ENCODE measurements at places on chromosomes 13 and 19. TPM values are rescaled to one million over a fixed set of nuclear protein-coding genes. Genes with fewer than 3 reads are reported as not detected.

Gene GGN
- 0.07 TPM for polyA plus RNA-seq

GRCh38 chr19:31666126-31666525, 316.9 kb upstream of the TSHZ3 start:
- no peaks in the 10 kb centered on the region for H3K4me1 ChIP-seq
- H3K4me3 ChIP-seq: no peak overlapping the region
- DNase-seq: no peak

DNA sequence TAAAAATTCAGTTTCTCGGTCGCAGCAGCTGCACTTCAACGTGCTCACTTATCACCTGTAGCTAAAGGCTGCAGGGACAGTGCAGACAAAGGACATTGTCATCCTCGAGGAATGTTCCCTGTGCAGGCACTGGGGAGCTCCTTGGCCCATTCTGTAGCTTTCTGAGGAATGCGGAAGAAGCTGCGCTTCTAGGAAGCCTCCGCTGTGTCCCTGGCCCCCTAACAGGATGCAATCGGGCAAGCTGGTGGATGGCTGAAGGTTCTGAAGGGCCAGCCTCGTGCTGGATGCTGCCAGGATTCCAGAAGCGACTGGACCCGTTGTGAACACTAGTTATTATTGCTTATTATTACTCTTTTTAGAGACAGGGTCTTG, 8.1 kb downstream of the ANO8 start:
- peaks cover 28% of the 10 kb centered on the region for H3K4me1 ChIP-seq
- peaks cover 27% of the 10 kb centered on the region for H3K36me3 ChIP-seq
- no peak overlapping the region for H3K27ac ChIP-seq
- H3K4me3 ChIP-seq: no peak overlapping the region
- DNase-seq: no peak
- H3K27me3 ChIP-seq: peaks cover 3% of the 10 kb centered on the region

Gene USF2
- 151 TPM for polyA plus RNA-seq

- no peak overlapping the region for H3K27ac ChIP-seq
- no peaks in the 10 kb centered on the region for H3K4me1 ChIP-seq
- H3K36me3 ChIP-seq: no peaks in the 10 kb centered on the region
- no peak for DNase-seq
- no peaks in the 10 kb centered on the region for H3K27me3 ChIP-seq
Observed at GRCh38 chr13:26112843-26113242, 61.0 kb upstream of the SHISA2 start.

Gene PCSK4
- 11.5 TPM for polyA plus RNA-seq

Gene GARIN5A
- 3.4 TPM for polyA plus RNA-seq

GRCh38 chr19:38013913-38014580, 107.0 kb downstream of the SIPA1L3 start:
- H3K27me3 ChIP-seq: no peaks in the 10 kb centered on the region
- H3K27ac ChIP-seq: no peak overlapping the region

GRCh38 chr13:80168089-80168850, 172.7 kb downstream of the SPRY2 start:
- peaks cover 2% of the 10 kb centered on the region for H3K4me1 ChIP-seq
- H3K36me3 ChIP-seq: no peaks in the 10 kb centered on the region
- no peaks in the 10 kb centered on the region for H3K27me3 ChIP-seq
- DNase-seq: no peak

Gene KMT5C
- 23.5 TPM for polyA plus RNA-seq

- H3K27me3 ChIP-seq: no peaks in the 10 kb centered on the region
- H3K36me3 ChIP-seq: peaks cover 32% of the 10 kb centered on the region
- peak; percentile 38 for DNase-seq
- peak overlapping the region; percentile 95 for H3K27ac ChIP-seq
- peaks cover 36% of the 10 kb centered on the region for H3K4me1 ChIP-seq
Observed at GRCh38 chr19:48964205-48965039, 687 bp upstream of the FTL start.

DNA sequence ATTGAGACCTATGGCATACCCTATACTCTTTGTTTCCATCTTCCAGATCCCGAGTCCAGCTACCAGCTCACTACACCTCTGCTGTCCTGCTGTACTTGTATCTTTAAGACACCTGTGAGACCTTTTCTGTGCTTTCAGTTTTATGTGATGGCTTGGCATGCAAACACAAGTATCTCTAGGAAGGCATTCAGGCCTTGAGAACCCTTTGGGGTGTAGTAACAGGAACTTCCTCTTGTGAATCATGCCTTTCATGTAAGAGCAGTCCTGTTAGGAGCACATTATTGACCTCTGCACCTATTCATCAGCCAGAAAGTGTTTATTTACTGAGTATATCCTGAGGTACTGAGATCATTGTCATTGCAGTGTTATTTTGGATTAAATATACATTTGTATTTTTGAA, 87.0 kb upstream of the HTR2A start:
- no peaks in the 10 kb centered on the region for H3K4me1 ChIP-seq
- DNase-seq: no peak
- H3K4me3 ChIP-seq: no peak overlapping the region
- no peaks in the 10 kb centered on the region for H3K27me3 ChIP-seq
- no peak overlapping the region for H3K27ac ChIP-seq

- no peak overlapping the region for H3K4me3 ChIP-seq
- DNase-seq: no peak
- H3K27ac ChIP-seq: no peak overlapping the region
Observed at GRCh38 chr13:33328701-33329100, 43.1 kb upstream of the STARD13 start.

- H3K27ac ChIP-seq: no peak overlapping the region
- H3K27me3 ChIP-seq: no peaks in the 10 kb centered on the region
- H3K36me3 ChIP-seq: no peaks in the 10 kb centered on the region
Observed at GRCh38 chr13:21124852-21125251, 51.5 kb downstream of the SKA3 start.

DNA sequence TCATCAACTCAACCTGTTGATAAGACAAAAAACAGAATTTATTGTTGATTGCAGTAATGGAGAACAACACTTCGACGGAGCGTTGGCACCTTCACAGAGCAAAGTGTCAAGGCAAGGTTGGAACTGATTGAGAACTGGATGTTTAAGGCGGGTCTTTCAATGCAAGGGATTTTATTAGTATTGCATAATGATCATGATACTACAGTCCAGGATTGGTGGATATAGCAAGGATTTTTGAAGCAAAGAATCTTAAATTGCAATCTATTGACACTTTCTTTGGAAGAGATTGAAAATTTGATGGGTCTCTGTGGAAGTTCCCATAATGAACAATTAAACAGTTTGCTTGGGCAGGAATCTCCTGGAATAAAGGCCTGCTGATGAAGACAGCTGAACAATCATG, 632 bp upstream of the ZNF235 start:
- peaks cover 10% of the 10 kb centered on the region for H3K4me1 ChIP-seq
- H3K27ac ChIP-seq: no peak overlapping the region
- no peak for DNase-seq
- peaks cover 10% of the 10 kb centered on the region for H3K36me3 ChIP-seq
- H3K4me3 ChIP-seq: peak overlapping the region; percentile 96

GRCh38 chr19:3387645-3388589, 21.5 kb downstream of the NFIC start:
- no peak overlapping the region for H3K4me3 ChIP-seq
- DNase-seq: no peak

Gene ZNF471
- 4.6 TPM for polyA plus RNA-seq

Gene SPACA4
- not detected for polyA plus RNA-seq

GRCh38 chr13:113801289-113801961, 42.4 kb downstream of the TMEM255B start:
- no peak for DNase-seq
- H3K4me3 ChIP-seq: no peak overlapping the region
- H3K27me3 ChIP-seq: peaks cover 12% of the 10 kb centered on the region
- H3K4me1 ChIP-seq: peaks cover 4% of the 10 kb centered on the region

DNA sequence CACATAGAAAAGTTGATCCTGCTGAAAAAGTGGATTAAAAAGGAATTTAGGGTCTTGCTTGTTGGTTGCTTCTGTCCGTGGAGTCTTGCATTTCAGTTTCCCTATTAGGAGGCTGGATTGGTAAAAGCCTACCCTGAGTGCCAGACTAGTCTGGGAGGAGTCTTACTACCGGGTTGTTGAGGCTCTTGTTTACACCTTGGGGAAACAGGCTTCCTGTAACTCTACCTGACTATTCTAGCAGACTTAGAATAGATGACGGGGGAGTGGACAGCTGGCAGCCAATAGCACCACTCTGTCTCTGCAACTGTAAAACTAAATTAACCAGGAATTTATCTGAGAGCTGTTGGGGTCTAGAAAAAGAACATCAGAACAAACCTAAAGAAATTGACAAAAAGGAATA, 11.3 kb upstream of the MPHOSPH8 start:
- DNase-seq: no peak
- H3K4me3 ChIP-seq: no peak overlapping the region
- no peaks in the 10 kb centered on the region for H3K4me1 ChIP-seq

Gene VAV1
- polyA plus RNA-seq: 42.2 TPM

Gene UPF1
- 61.0 TPM for polyA plus RNA-seq

Gene LILRB5
- polyA plus RNA-seq: 8.3 TPM

- no peaks in the 10 kb centered on the region for H3K27me3 ChIP-seq
- no peak overlapping the region for H3K4me3 ChIP-seq
- H3K4me1 ChIP-seq: no peaks in the 10 kb centered on the region
- DNase-seq: no peak
- H3K27ac ChIP-seq: no peak overlapping the region
Observed at GRCh38 chr13:113045251-113046127, 60.1 kb upstream of the F7 start.

DNA sequence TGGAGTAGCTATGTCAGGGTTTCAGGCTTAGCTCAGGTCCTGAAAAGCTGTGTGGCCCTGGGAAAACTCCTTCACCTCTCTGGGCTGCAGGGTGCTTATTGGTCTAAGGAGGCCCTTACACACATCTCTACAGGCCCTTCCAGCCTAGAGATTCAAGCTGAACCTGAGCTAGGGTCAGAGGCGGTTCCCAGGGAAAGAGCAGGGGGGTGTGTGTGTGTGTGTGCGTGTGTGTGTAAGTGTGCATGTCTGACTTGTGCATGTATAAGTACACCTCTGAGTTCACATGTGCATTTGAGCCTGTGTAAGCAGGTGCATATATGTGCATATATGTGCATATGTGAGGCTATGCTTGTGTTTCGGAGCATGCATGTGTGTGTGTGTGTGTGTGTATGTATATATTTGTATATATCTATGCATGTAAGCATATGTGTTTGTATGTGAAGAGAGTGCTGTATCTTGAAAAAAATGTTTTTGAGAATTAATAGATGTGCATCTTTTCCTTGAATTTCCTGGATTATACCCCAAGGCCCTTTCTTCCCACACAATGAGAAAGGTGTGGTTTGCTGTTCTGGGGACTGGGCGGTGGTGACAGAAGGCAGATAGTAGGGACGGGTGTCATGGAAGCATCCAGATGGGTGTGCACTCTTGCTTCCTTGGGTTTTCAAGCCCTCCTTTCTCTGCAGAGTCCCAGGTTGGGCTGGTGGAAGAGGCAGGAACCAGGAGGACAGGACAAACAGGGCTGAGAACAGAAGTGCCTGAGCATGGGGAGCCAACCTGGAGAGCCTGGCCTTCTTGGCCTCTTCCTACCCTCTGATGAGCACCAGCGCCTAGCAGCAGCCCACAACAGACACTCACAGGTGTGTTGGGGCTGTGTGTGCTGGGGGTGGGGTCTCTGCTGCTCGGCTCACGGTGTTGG, 150.3 kb upstream of the TSHZ3 start:
- H3K27ac ChIP-seq: no peak overlapping the region
- no peaks in the 10 kb centered on the region for H3K4me1 ChIP-seq
- H3K27me3 ChIP-seq: no peaks in the 10 kb centered on the region
- no peaks in the 10 kb centered on the region for H3K36me3 ChIP-seq

Gene ARHGEF1
- 630 TPM for polyA plus RNA-seq

Gene COL4A1
- 95.2 TPM for polyA plus RNA-seq

DNA sequence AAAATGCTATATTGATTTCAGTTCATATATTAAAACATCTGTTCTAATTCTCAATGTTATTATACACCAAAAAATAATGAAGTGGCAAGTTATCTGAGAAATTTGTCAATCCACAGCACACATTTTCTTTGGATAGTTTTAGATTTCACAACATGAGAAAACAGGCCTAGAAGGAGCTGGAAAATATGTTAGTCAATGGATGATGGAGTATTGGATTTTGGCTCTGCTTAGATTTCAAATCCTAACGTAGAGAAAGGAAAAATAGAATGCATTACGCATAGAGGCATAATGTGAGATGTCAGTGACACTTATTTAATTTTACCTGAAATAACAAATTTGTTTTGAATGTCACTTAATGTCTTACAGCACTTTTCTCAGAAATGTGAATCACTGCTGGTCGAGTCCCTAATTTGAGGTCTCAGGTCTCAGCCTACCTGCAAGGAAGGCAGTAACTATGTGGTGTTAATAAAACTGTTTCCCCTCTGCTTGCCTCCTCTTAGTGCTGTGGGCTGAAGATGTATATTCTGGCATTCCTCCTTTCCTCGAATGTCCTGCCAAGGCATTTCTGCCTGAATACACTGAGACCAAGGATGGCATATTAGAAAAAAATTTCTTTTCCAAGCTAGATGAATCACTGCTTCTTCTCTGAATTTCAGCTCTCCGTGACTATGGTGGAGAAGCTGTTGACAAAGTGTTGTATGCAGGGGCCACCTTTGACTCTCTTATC, 232.4 kb downstream of the POSTN start:
- DNase-seq: no peak
- no peaks in the 10 kb centered on the region for H3K36me3 ChIP-seq
- no peaks in the 10 kb centered on the region for H3K4me1 ChIP-seq

DNA sequence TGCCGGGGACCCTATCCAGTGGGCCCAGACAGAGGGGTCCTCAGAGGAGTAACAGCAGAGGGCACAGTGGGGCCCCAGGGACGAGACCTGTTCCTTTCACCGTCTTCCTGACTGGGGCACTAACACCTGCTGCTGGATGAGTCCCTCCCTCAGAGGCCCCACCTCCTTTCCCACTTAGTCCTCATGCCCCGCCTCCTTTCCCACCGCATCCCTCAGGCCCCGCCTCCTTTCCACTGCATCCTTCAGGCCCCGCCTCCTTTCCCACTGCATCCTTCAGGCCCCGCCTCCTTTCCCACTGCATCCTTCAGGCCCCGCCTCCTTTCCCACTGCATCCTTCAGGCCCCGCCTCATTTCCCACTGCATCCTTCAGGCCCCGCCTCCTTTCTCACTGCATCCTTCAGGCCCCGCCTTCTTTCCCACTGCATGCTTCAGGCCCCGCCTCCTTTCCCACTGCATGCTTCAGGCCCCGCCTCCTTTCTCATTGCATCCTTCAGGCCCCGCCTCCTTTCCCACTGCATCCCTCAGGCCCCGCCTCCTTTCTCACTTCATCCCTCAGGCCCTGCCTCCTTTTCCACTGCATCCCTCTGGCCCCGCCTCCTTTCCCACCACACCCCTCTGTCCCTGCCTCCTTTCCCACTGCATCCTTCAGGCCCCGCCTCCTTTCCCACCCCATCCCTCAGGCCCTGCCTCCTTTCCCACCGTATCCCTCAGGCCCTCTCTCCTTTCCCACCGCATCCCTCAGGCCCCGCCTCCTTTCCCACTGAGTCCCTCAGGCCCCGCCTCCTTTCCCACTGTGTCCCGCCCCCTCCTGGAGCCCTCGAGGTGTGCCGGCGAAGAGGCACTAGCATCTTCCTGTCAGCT, 6.7 kb downstream of the SPPL2B start:
- no peak overlapping the region for H3K27ac ChIP-seq
- H3K4me3 ChIP-seq: no peak overlapping the region
- DNase-seq: no peak
- H3K4me1 ChIP-seq: peaks cover 19% of the 10 kb centered on the region

Measured in thymus (tissue), 14 donors.